ENCODE measurements at places on chromosomes 11 and 22.
A peak's percentile ranks its signal among the peaks of the same experiment; 100 is the strongest.

DNA sequence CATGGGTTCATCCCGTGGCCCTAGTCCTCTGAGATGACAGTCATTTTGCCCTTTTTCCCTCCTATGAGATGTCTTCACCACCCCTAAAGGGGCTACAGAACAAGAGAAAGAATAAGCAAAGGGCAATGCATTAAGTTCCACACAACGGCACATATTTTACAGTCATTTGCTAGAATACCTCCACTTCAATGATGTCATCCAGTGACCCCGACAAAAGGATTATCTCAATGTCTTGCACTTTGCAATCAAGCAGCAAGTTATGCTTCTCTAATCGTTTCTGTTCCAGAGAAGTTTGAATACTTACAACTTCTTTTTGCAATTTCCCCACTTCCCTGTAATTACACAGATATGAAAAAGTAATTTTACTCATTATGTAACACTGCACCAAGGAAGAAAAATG lies 49.9 kb downstream of the FAM118A start:
- DNase-seq = no peak

DNA sequence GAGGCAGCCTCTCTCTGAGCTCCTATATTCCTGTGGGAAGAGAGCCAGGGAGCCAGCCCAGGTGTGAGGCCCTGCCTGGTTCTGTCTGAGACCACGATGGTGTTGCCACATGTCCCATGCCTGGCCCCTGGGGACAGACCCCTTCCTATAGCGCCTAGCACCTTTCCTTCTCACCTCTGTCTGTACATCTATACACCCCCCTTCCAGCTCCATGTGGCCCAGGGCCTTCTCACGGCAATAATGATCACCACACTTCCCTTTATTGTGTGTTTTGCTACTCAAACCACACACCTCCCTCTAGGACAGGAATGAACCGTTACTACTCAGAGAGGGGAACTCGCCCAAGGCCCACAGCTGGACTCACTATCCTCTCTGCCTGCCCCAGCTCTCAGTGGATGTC lies 12.8 kb downstream of the CD82 start:
- DNase-seq = no peak

DNA sequence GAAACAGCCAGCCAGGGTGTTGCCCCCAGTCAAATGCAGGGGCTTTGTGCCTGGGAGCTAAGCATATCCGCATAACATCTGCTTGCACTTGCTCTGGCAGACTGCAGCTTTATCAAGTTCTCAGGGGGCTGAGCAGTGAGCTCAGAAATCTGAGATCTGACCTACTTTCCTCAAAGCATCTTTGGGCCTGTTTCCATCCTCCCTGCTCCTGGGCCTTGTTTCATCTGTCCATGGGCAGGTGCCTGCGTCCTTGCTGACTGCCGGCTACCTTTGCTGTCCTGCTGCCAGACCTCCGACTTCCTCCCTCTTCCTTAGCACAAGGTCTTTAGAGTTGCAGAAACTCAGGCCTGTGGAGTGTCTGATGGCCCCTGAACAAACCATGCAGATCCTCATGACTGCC lies 131.2 kb upstream of the B3GAT1 start:
- DNase-seq = no peak

- no peak for DNase-seq
These were observed 623.8 kb upstream of the CHORDC1 start for GRCh38 chr11:90846628-90847027.

DNA sequence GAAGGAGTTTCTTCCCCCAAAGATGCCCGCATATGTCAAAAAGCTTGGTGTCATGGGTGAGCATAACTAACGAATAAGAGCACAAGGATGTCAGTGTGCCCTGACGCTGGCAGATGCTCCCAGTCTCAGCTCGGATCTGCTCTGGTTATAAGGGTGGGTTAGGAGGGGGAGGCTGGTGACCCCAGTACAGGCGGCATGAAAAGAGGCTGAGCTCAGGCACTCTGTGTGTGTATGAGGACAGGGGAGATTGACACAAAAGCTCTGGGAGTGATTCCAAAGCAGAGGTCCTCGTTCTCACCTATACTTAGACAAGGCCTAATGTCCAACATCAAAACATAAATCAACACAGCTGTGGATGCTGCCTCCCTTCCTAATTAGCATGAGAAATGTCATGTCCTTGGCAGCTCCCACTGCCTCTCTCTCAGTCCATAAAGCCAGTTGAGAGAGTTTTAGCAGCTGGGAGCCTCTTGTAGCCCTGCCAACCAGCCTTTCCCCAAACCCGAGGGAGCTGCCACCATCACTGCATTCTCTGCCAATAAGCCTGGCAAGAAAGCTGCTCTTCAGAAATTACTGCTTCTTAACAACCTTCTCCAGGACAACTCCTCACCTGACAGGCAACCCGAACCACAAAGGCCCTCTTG lies 59.8 kb downstream of the SC5D start:
- no peak for DNase-seq

- no peak for DNase-seq
These were observed 934.2 kb downstream of the BRD1 start for GRCh38 chr22:48893288-48894063.

DNA sequence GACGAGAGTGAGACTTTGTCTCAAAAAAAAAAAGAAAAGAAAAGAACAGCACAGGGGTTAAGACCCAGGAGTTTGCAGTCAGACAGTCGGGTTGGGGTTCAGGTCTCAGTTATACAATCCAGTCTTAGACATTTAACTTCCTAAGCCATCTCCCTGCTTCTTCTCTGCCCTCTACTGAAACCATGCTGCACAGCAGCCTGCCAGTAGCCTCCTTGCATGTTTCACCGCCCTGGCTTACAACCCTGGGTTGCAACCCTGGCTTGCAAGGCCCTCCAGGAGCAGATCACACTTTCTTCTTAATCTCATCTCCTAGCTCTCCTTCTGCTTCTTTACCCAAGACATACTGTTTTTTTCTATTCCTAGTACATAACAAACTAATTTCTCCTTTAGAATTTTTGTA lies 5.9 kb upstream of the B3GAT3 start:
- no peak for DNase-seq

GRCh38 chr11:106415510-106415909 lies 338.0 kb downstream of the AASDHPPT start:
- no peak for DNase-seq

- DNase-seq = no peak
These were observed 326.3 kb downstream of the GRM5 start for GRCh38 chr11:88739524-88739923.

- no peak for DNase-seq
These were observed 216.1 kb downstream of the CASP12 start for GRCh38 chr11:104682206-104682605.

- DNase-seq = no peak
These were observed 35.0 kb downstream of the KCNJ1 start for GRCh38 chr11:128832121-128832497.

DNA sequence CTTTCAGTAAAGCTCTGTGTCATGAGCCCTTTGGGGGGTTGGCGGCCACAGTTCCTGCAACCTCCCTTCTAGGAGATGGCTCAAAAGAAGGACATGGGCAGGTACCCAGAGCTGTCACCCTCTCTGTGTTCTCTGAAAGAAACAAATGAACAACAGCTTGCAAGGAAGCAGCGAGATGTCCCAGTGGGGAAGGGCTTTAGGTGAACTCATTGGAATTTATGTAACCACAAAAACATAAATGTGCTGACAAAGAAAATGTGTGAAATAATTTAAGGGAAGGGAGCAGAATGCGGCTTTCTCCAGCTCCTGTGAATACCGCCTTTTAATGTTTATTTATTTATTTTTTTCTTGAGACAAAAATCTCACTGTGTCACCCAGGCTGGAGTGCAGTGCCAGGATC lies 3.3 kb downstream of the PARVG start:
- no peak for DNase-seq

- peak; percentile 58 for DNase-seq
These were observed 53.0 kb upstream of the PRR5 start for GRCh38 chr22:44648821-44649565.

All from Right ventricle myocardium superior (tissue), 1 donor.